ENCODE measurements at places on chromosomes 1 and 21.

DNA sequence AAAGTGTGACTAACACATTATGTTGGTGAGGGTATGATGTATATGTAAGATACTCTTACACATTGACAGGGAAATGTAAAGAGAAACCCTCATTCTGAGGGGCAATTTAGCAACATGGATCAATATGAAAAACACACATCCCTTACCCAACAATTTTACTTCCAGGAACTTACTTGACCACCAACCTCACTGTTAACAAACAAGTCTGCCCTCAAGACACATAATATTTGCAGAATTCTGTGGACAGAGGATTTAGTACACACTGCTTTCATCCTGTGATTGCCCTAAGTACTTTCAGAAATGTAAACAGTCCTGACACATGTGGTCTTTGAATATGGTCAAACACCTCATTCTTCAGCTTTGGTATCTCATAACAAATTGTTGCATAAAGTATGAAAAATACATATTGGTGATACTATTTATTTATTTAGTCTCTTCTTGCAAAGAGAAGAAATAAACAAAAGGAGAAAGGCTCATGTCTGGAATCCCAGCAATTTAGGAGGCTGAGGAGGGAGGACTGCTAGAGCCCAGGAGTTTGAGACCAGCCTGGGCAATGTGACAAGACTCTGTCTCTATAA lies 6.9 kb downstream of the USP48 start:
- DNase-seq: no peak

- no peak for DNase-seq
These were observed 108.4 kb downstream of the ROR1 start for GRCh38 chr1:63882048-63882704.

DNA sequence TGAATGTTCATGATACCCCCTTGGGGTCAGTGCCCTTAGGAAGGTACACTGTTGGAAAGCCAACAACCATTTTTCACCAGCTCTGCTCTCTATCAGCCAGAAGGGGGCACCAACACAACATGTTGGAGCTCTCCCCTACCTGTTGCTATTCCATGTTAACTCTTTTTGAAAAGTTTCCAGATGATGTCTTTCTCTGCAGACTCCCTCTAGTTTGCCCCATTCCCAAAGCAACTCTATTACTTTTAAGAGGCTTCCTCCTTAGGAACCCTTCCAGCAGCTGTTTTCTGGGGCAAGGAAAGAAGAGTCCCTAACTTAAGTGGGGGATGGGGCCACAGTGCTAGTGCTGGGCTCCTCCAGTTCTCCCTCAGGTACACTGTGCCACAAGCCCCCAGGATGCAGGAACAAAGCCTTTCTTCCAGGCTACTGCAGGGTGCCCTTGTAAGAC lies 22.9 kb upstream of the NDC1 start:
- peak; percentile 23 for DNase-seq

- DNase-seq: no peak
These were observed 538.0 kb upstream of the CAMK1G start for GRCh38 chr1:209045331-209046057.

- no peak for DNase-seq
These were observed 63.4 kb upstream of the PPP2R5A start for GRCh38 chr1:212221801-212222200.

DNA sequence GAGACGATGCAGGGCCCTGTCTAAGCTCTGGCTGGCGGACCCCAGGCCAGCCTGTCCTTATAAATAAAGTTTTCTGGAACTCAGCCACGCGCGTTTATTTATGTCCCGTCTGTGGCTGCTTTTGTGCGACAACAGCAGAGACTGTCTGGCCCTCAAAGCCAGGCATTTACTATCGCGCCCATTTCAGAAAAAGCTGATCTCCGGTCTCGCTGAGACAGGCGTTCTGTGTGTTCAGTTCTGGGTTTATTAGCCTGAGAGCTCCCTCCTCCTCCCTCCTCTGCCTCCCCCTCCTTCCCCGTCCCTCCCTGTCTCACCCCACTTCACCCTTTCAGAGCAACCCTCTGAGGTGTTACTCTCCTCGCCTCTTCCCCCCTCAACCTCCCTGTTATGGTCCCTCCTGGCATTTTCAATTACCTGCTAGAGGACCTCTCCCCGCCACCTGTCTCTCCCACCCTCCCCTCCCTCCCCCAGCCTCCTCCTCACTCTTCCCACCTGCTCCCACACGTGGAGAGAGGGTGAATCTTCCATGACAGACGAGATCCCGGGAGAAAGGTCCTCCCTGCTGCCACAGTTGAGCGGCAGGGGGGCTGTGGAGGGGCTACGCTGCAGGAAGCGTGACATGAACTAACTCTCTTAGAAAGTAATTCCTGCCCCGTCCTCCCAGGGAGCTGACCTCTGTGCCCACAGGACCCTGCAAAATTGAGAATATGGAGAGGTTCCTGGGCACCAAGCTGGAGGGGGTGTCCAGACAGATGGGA lies 59.9 kb downstream of the SPSB1 start:
- no peak for DNase-seq

- DNase-seq: no peak
These were observed 148.1 kb upstream of the USP24 start for GRCh38 chr1:55363268-55363667.

DNA sequence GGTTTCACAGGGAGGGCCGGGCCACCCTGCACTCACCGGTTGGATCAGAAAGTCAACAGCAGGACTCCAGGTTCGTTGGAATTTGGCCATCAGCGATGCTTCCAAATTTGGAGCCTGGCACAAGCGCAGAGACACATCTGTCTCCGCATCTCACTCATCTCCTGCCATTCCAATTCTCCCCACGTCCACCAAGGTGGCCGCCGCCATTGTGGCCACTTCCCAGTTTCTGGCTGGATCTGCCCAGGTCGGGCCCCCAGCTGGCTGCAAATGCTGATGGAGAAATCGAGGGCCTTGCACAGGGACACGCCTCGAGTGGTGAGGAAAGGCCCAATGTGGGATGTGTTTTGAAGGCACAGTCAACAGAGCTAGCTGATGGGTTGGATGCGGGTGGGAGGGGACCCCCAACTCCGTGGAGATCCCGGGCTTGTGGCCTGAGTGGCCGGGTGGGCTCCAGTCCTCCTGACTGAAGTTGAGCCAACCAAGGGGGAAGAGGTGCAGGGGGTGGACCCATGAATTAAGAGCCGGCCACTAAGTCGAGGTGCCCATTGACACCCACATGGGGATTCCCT lies 102.7 kb downstream of the CRYAA start:
- no peak for DNase-seq

DNA sequence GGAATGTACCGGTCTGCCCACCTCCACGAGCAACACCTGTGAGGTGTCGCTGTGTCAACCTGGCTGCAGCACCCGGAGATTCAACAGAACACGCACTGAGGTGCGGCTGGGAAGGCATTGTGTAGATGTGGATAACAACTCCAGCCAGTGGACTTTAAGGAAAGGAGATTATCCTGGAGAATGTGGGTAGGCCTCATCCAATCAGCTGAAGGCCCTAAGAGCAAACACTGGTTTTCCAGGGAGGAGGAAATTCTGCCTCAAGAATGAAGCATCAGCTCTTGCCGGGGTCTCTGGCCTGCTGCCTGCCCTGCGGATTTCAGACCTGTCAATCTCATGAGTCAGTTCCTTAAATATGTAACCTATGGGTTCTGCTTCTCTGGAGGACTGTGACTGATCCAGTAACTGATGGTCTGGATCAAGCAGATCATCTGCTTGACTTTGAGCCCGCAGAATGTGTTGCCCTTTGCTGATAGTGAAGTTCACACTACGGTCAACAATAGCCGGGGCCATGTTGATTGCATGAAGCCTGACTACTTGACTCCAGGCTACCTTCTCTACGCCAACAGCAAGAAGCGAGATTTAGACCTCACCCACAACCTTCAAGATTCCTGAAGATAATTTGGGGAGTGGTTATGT lies 15.9 kb upstream of the PRDM15 start:
- DNase-seq: no peak

DNA sequence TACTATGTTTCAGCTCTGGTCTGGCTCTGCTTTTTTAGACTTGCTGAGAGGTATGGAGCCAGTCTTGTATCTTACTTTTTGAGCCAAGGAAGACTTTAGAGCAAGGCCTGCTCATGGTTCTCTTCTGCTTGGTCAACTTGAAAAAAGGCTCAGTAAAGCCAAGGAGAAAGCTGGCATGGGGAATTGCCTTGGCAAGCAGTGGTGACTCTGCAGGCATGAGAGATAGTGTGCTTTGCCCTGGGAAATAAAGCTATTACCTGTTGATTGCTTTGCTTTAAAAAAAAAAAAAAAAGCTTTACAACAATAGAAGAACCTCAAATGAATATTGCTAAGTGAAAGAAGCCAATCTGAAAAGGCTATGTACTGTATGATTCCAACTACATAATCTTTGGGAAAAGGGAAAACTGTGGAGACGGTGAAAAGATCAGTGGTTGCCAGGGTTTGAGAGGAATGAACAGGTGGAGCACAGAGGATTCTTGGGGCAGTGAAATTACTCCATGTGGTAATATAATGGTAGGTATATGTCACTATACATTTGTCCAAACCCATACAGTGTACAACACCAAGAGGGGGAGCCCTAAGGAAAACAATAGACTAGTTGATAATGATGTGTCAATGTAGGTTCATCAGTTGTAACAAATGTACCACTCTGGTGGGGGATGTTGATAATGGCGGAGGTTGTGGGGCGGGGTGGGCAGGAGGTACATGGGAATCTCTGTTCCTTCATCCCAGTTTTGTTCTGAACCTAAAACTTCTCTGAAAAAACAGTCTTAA lies 87.6 kb downstream of the HMCN1 start:
- no peak for DNase-seq

- DNase-seq: no peak
These were observed 362.5 kb downstream of the PBX1 start for GRCh38 chr1:164921493-164921892.

DNA sequence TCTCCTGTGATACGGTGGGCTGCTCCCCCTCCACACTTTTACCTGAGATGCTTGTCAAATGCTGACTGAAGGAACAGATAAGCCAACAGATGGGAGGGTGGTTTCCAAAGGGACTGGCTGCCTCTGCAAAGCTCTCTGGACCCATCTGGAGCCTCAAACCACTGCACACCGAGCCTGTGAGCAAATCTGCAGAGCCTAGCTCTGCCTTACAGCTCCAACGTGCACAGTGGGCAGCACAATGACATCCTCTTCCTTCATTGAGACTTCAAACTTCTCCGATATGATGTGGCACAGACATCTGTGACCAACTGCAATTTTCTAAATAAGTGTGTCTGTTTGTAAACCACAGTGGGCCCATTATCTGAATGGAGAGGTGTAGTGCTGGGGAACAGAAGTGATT lies 26.2 kb upstream of the KNCN start:
- DNase-seq: no peak

- no peak for DNase-seq
These were observed 89.1 kb downstream of the BCAR3 start for GRCh38 chr1:93592551-93592949.

DNA sequence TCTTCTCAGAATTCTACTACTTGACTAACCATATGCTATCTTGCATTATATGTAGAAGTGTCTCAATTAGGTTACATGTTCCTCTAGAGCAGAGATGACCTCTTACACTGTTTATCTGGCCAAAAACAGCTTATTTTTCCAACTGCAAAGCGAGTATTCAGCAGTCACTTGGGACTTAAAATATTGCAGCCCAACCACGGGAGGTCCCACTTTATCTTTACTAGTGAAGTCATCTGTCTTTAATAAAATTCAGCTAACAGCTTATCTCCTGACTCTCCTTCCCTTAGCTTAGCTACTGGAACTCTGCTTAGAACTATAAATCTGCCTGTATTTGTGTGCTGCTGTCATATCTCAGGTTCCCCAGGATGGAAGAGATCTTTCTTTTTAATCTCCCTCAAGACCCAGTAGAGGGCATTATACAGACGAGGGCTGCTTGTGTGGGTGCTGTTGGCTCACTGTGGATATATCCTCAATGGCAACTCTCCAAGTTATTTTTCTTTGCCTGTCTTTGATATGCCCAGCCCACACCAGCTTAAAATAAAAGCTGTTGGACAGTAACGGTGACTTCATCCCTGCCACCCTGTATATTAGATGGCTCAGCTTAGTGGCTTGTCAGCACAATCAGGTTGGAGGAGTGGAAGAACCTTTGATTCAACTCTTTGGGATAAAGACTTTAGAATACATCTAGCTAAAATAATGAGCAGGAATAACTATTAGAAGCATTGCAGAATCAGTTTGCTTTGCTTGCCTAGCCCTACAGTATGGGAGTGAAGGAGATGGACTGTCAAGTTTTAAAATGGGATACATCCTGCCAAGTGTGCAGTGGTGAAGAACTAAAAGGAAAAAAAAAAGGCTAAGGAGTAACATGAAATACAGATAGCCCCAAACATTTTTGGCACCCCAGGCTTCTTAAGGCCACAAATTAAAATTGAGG lies 9.6 kb downstream of the ENSA start:
- DNase-seq: no peak

GRCh38 chr1:192705510-192705909 lies 69.6 kb downstream of the RGS13 start:
- no peak for DNase-seq

DNA sequence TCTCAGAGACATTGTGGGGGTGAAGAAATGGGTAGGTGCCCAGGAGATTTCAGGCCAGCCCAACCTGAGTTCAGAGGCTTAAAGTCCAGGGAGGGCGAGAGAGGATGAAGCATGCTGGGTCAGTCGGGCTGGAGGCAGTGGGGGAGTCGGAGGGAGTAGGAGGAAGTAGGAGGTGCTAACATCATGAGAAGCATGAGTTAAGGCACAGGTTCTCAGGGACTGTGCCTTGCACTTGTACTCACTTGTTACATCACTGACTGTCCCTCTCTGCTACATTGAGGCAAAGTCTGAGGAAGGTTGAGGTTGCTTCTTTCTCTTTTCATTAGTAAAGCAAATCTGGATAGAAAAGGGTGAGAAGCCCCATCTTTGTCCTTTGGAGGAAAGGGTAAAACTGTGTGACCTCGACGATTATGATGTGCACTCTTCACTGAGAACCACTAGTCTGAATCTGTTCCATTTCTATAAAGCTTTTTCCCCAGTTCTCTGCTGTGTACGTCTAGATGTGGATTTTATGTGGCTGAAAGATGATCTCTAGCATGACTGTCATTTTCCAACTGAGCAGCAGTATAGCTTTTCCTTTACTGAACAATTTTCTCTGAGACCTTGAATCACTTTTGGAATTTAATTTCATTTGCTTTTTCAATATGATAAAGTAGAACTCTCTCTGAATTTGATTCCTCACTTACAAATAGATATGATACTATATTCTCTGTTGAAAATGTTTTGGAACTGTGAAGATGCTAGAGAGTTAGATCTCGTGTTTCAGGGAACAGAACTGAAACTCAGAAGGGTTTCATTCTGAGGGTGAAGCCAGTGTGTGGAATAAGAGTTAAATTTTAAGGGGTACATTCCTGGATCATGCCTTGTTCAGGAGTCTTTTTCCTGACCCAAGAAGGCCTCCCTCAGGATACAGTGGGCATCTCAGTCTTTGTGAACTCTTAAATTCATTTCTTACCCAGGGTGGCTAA lies 94.6 kb downstream of the FGGY start:
- no peak for DNase-seq

DNA sequence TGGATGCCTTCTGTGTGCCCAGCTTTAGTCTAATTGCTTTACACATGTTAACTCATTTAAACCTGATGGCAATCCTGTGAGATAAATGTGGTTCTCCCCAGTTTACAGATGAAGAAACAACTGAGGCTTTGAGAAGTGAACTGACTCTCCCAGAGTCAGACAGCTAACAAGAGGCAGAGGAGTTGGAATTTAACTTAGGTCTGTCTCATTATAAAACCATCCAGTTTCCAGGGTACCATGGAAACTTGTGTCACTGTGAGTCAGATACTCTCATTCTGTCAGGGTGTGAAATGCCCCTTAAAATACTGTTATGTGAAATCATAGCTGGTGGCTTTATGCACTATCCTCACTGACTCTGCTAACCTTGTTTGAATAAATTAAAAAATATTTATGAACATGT lies 206.6 kb downstream of the PBX1 start:
- no peak for DNase-seq

Measured in activated T-cell treated with anti-CD3 and anti-CD28 coated beads, Interleukin-2, amount 50 U/mL, for 1 hour (primary cell).